ENCODE measurements at places on chromosomes 5 and 9.

- DNase-seq, result no peak
These were observed 40.4 kb upstream of the HMHB1 start for GRCh38 chr5:143771602-143772001.

DNA sequence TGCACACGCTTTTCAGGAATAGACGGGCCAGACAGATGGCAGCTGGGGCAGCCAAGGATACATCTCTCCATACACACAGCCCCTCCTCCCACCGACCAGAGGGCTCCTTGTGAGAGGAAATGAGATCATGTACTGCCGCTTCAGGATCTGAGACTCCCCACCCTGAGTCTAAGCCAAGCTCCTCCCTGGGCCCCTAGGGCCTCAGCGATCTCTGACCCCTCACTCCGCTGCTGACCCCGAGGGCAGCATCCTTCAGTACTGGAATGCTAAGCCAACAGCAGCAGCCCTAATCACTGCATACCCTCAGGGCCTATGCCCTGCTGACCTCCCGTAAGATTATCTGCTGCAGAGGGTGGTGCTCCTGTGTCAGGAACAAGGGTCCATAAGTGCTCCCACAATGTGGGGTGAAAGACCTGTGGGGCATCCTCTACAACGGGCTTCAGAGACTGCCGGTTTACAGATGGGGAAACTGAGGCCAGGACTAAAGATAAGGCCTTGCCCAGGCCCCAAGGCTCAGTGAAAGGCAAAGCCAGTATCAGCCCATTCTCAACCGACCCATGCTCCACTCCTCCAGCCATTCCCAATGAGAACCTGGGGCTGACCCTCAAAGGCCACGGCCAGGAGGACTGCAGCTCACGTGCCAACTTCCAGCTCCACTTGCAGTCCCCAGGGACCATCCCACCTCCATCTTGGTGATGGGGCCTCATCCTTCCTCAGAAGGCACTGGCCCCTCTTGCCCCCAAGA lies 37.5 kb downstream of the BICD2 start:
- DNase-seq, result no peak

- DNase-seq, result no peak
These were observed 1354.8 kb downstream of the PTPRD start for GRCh38 chr9:9257999-9258498.

DNA sequence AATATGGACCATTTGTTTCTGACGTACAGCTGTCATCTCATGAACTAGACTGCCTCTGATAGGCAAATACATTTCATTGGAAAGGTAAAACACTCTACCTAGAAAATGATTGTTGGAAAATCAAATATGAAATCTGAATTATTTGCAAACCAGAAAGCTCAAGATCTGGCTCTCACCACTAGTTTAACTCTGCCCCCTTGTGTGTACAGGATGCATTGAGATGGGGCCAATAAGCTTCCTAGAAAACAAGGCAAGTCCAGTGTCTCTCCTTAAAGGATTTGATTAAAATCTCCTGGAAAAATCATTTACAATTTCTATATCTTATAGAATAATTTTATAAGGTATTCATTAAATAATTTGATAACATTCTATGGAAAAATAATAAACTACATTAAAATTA lies 311.9 kb upstream of the ANKH start:
- DNase-seq, result no peak

GRCh38 chr9:92607088-92607487 lies 62.8 kb downstream of the IPPK start:
- DNase-seq, result no peak

DNA sequence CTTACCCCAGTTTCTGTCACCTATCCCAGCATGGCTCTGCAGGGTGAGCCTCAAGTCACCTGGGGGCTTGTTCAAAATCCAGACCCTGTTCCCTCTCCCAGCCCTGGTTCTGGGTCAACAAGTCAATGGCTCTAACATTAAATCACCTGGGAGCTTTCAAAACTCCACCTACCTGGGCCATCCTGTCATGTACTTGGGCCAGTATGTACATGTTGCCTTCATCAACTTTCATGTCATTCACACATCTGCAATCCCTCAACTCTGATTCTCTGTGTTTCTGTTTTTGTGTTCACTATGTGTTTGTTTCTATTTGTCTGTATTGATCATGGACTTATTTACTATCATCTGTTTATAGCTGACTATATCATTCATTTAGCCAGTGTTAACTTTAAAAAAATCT lies 2.1 kb upstream of the SH3GLB2 start:
- DNase-seq, result no peak

DNA sequence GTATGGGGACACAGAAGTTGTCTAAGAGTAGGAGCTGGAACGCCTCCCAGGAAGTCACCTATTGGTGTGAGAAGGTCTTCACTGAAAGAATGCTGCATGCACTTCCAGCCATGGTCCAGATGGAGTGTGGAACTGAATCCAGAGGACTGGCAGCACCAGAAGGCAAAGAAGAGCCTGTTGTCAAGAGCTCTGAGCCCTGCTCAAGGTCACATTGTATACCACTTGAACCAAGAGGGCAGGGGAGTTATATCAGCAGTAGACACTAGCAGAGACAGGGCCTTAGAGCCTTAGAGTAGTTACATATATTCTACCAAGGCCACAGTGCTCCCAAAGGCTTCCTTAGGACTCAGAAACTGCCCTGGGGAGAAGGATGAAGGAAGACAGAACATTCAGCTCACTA lies 130.8 kb upstream of the POC5 start:
- no peak for DNase-seq

DNA sequence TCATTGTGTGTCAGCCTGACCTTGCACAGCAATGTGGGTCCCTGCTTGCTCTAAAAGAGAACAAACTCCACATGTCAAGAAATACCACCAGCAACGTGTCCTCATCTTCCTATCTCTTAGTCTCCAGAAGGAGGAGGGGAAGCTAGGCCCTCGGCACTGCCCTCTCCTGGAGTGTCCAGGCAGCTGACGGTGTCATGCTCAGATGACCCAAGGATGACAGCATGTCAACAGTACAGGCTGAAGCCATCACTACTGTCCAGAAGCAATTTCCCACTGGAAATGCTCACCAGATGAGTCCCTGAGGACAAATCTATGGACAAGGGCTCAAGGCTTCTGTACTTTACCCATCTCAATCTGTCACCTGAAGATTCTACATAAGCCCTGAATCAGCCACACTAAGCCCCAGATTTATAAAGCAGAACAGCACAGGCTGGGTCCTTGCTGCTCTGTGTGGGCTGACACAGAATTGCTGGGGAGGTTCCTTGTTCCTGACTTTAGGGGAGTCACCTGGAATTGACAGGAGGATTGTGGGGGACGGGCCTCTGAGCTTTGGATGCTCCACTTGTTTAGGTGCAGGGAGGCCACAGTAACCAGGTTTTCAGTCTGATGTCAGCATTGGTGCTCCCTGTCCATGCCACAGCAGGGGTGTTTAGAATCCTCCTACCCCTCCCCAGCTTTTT lies 210.2 kb downstream of the DAB2IP start:
- peak; percentile 50 for DNase-seq

GRCh38 chr9:126480813-126481212 lies 132.9 kb upstream of the LMX1B start:
- no peak for DNase-seq

DNA sequence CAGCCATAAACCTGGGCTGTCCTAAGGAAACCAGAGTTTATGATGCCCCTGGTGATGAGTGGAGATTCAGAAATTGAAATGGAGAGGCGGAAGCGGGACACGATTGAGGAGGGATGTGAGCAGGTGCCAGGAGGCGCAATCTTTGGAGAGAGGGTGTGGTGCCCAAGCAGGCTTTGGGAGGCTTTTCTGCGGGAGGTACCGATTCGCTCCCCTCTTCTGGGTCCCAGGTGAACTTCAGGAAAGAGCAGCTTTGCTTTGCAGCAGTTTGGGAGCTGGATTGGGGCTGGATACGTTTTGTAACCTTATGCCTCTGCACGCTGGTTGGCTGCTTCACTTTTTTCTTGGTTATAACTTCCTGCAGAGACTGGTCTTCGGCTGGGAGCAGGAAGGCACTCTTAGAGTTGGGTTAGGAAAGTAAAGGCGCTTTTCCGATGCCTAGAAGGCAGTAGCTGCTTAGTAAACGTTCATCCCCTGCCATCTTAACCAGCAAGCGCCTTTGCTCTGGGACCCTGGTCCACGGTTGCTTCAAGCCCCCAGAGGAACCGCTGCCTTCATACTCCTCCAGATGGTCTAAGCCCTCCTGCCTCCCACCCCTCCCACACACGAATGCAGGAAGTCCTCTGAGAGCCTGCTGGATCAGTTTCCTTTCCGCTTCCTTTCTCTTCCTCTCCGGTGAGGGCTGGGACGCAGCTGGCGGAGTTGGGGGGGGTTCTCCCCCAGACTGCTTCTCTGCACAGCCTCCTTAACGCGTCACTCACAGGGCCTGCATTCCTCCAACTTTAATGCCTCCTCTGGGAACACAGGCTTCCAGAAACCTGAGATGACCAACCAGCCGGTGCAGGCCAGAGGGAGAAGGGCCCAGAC lies 15.2 kb upstream of the NEK6 start:
- no peak for DNase-seq

GRCh38 chr9:115998666-115999065 lies 154.9 kb upstream of the PAPPA start:
- no peak for DNase-seq

GRCh38 chr9:109507421-109507838 lies 9.3 kb upstream of the PTPN3 start:
- no peak for DNase-seq

- DNase-seq, result no peak
These were observed 16.2 kb upstream of the ITGA1 start for GRCh38 chr5:52771343-52772039.

DNA sequence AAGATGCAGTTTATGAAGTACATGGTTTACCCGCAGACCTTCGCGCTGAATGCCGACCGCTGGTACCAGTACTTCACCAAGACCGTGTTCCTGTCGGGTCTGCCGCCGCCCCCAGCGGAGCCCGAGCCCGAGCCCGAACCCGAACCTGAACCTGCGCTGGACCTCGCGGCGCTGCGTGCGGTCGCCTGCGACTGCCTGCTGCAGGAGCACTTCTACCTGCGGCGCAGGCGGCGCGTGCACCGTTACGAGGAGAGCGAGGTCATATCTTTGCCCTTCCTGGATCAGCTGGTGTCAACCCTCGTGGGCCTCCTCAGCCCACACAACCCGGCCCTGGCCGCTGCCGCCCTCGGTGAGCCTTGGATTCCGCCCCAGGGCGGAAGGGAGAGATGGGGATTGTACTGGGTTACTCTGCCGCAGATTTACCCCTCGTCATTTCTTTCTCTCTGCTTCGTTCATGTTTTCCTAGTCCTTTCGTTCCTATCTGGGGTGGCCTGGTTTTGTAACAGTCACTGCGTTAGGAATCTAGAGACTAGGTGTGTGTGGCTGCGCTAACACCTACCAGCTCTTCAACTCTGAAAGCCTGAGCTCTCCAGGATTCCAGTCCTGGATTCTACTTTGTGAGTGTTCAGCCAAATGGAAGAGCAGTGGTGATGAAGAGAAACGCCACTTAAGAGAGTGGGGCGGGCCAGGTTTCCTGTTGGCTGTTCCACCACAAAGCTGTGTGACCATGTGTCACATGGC lies 638 bp downstream of the MRPS30 start:
- no peak for DNase-seq

GRCh38 chr9:136789523-136789937 lies 1.6 kb upstream of the TMEM141 start:
- DNase-seq, result no peak

- DNase-seq, result no peak
These were observed 39.8 kb downstream of the WDR41 start for GRCh38 chr5:77452351-77452750.

- DNase-seq, result no peak
These were observed 30.4 kb upstream of the DENND1A start for GRCh38 chr9:123960366-123960765.

DNA sequence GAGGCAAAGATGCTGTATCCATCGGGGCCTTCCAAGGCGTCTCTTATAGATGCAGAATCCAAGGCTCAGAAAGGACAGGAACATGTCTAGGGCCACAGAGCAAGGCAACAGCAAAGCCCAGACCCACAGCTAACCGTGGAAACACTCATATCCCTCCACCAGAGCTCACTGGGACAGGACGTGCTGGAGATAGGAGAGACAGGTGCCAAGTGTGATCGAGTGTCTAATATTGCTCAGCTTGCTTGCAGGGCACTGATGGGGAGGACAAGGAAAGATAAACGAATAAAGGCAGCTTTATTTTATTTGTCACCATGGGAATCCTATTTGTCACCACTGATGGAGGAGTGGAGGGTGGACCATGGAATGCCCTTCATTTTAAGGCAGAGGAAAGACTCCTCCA lies 44.0 kb upstream of the AKNA start:
- no peak for DNase-seq

DNA sequence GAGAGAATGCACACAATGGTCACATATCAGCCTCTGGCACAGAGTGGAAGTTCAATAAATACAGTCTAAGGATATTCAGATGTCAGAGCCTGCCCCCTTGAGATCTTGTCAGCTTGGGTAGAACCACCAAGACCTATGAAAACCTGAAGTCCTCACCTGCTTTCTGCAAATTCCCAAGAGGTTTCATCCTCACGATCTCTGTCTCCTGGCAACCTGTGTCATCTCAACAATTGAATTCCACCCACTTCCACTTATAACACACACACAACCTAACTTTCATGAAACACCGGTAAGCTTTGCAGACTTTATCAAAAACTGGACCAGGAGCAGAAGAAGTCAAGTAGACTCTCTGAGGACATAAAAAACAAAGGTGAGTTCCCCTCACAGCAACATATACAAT lies 151.6 kb upstream of the SLC30A5 start:
- no peak for DNase-seq

- no peak for DNase-seq
These were observed 33.6 kb downstream of the LRRTM2 start for GRCh38 chr5:138841531-138841930.

- DNase-seq, result no peak
These were observed 757 bp downstream of the CDC26 start for GRCh38 chr9:113274474-113275156.

GRCh38 chr5:157384971-157385709 lies 74.9 kb upstream of the NIPAL4 start:
- DNase-seq, result no peak

GRCh38 chr5:71652803-71653543 lies 65.8 kb downstream of the MCCC2 start:
- DNase-seq, result no peak

DNA sequence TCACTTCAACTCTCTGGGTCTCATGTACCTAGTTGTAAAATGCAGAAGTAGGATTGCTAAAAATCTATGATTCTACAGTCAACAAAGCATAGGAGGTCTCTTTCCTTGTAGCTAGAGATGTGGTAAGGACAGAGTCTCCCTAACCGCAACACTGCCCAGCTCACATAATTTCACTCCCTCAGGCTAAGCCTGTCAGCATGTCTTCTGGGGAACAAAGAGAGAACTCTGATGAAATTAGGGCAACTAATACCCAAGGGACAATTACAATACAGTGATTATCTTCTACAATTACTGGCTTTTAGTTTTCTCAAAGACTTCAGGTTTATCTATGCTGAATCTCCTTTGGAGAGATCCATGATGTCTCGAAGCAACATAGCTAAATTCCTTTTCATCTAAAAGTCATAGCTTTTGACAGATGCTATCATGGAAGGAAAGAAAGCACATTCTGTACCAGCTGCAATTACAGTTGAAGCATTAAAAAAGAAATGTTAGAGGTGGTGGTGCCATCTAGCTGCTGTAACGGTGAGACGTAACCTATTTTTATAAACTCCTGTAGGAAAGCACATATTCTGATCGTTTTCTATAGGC lies 141.1 kb upstream of the TARS1 start:
- no peak for DNase-seq

GRCh38 chr5:159628703-159629102 lies 287.6 kb upstream of the ADRA1B start:
- DNase-seq, result no peak

- DNase-seq, result no peak
These were observed 162.3 kb downstream of the DRD1 start for GRCh38 chr5:175281714-175282113.

GRCh38 chr5:152542741-152543140 lies 137.7 kb upstream of the NMUR2 start:
- no peak for DNase-seq
